Memory B cell (primary cell): ENCODE measurements at places on chromosomes 4 and X.

DNA sequence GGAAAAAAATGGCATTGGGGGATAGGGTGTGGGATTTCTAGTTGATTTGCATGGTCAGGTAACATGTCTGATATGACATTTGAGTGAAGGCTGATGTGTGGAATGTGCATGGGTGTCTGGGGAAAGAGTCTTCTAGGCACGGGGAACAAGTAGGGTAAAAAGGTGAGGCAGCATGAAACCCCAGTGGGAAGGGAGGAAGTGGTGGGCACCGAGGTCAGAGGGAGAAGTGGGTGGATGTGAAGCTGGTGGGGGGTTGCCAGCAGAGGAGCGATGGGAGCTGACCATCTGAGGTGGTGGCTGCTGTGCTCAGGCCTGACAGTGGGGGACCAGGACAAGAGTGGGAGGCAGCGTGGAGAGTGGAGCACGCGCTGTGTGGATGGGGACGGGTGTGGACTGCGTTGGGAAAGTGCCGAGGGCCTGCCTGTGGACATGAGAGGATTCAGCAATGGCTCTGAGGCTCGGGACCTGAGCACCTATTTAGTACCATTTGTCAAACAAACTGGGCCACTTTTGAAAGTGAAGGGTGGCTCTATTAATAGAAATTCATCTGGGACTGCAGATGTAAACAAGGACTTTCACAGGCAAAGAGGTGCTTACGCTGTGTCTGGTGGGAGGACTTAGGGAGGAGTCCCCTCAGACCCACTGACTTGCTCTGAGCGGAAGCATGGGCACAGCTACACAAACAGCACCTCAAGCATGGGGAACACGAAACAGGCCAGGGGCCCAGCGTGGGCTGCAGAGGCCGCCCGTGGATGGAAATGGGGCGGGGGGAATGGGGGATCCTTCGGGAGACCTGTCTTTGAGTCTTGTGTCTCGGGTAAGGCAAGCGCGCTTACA, 16.7 kb upstream of the S100P start:
- no peak for DNase-seq

DNA sequence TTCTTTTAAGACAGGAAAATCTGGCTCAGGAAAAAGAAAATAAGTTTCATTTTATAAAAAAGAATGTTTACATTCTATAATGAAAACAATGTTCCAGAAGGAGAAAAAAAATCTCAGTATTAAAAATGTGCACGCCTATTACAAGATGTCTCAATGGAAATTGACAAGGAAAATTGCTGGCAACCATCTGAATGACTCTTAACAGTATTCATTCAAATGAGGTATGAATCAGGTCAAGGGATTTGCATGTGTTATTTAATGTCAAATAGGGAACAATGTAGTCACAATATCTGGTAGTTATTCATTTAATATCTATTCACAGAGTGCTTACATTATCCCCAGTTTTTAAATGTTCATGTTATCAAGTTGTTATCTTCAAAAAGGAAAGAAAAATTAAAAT, 208.4 kb upstream of the TRAM1L1 start:
- DNase-seq = no peak

DNA sequence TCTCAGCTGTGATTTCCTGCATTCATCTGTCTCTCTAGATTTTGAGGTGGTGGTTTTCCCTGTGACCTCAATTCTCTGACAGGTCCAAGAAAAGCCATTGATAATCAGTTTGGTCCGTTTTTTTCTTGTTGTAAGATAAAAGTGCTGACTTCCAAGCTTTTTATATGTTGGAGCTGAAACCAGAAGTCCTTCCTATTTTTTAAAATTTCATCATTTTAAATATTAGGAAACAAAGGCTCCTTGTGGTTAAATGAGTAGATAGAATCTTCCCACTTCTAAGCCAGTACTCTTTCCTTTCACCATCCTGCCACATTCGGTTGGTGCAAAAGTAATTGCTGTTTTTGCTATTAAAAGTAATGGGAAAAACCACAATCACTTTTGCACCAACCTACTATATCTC, 18.3 kb downstream of the RNF175 start:
- no peak for DNase-seq

DNA sequence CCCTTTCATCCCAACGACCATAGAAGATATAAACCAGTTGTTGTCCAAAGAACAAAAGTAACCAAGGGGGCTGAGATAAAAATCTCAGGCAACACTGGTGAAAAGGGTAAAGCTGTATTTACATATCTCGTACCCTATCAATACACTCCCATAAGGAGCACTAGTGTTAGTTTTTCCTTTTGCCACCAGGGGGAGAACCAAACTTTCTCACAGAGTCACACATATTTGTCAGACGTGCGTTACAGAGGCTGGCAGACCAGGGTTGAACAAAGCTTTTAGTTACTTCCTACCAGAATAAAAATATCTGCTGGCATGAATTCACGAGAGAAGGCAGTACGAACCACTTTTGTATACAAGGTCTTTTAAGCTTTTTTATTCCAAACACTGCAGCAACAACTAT, 88.3 kb downstream of the AMELX start:
- DNase-seq = peak; percentile 27

DNA sequence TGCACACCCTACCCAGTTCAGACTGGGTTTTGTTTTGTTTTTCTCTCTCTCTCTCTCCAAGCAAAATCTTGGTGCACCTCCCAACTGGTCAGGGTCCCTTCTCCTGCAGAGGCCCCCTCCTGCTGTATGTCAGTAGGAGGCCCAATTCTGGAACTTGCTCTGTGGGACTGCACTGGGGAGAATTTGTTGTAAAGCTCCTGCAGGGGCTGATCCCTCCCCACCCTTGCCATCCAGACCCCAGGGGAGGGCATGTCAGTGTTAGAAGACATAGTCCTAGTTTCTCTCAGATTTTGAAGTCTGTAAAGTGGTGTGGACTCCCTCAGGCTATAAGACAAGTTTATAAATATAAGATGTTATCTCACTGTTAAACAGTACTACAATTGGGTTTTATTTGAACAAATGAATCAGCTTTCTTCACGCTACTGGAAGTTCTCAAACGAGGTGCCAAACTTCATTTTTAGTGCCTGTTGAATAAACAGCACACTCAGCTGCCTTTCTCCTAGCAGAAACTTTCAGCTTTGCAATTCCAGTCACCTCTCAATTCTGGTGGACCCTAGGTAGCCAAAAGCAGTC, 88.6 kb upstream of the FRMPD3 start:
- no peak for DNase-seq

GRCh38 chr4:142291299-142292050, 554.6 kb downstream of the INPP4B start:
- DNase-seq = no peak

DNA sequence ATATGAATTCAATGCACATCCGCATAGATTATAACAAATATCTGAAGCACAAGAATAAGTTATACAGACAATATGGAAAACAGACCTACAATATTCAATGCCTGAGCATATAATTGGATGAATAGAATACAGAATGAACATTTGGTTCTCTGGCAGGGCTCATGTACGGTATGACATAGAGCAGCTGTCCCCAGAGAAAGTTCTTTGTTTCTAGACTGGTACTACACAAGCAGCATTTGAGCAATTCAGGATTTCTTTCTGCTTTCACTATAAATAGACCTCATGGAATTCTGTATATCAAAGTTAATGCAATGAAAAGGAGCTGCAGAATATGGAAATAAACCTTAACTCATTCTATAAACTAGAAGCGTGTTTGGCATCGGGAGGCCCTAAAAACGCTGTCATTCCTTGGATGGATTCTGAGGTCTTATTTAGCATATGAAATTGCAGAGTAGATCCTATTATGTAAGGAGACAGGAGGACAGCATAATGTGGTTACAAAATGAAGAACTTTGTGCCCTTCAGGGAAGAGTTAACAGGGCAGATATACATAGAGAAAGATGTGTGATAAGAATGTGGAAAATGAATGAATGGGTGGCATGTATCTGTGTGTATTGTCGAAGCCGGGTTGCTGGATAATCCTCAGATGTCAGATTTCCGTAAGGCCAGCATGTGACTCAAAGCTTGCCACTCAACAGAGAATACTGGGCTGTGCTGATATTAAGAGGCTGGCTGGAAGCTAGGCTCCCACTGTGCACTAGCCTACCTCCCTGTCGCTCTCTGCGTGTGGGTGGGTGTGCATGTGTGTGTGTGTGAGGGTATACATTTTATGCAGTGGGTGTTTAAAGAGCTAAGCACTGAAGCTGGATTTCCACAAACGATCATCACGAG, 103.3 kb upstream of the SLC4A4 start:
- DNase-seq = no peak

GRCh38 chrX:98350940-98351339, 1467.2 kb downstream of the RPA4 start:
- no peak for DNase-seq

DNA sequence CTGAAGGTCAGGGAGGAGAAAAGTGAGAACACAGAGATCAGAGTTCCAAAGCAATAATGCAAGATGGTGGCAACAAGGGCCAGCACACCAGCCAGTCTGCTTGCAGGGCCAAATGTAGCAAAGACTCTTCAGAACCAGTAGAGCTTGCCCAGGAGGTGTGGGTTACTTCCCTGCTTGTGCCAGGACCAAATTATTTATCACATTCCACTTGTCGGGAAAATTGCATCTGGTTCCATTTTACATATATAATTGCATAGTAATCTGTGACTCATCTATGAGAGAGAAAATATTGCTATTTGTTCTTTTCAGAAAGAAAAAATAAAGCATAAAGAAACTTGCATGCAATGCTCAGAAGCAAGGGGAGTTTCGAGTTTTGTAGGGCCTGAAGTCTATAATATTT, 41.4 kb downstream of the MAML3 start:
- no peak for DNase-seq

GRCh38 chr4:170978990-170979389, 834.2 kb upstream of the GALNTL6 start:
- no peak for DNase-seq

DNA sequence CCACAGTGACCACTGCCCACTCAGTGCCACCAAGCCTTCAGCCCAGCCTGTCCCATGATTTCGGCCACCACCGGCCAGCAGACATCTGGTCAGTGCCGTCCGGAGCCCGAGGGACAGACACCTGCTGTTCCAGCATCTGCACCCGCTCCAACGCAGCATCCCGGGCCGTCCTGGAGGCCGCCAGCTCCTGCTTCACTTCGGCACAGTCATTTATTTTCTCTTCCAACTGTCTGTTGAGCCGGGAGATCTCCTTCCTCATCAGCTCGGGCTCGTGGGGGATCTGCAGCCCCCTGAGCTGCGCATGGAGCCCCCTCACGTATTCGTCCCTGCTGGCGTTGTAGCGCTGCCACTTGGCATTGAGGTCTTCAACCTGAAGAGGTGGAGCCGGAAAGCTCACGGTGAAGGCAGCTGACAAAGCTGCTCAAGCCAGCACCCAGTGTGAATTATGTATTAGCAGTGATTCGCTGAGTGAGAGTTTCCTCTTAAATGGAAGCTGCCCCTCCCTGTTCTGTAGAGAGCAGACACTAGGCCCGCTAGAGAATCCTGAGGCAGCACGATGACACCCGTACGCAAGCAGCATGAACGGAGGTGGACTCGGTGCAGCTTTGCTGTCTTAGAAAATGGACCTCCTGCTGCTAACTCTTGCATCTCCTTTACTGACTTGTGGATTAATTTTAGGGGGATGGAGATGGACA, 11.4 kb downstream of the TNIP2 start:
- no peak for DNase-seq

GRCh38 chr4:44446801-44447562, 1.6 kb downstream of the KCTD8 start:
- no peak for DNase-seq
